ENCODE measurements at places on chromosomes 1 and 21.

DNA sequence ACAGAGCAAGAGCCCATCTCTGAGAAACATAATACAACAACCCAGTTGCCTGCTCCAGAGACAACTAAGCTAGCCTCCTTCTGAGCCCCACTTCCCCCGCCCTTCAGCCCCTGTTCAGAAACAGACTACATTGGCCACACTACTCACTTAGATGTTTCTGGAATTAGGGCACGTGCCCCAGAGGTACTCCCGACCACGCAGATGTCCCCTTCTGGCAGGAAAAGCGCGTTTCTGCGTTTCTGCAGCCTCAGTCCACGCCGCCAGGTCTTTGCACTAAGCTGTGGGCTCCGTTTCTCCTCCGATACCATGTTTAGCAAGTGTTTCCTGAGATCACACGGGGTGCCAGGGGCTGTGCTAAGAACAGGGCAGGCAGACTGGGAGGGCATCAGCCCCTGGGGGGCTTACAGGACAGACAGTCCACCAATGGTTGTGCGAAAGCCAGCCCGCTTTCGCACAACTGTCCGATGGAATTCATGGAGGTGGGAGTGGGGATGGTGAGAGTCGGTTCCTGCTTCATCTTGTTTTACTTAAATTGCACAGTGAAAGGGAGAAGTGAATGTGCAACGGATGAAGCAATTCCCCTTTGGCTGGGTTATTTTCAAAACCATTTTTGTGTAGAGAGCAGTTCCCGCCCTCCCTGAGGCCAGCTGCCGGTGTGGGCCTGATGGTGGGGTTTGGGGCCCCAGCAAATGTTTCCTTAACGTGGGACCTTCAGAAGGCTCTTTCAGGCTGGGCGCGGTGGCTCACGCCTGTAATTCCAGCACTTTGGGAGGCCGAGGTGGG lies 2.7 kb downstream of the PIK3CD start:
- no peak for DNase-seq
- peak overlapping the region; percentile 97 for H3K27ac ChIP-seq
- no peaks in the 10 kb centered on the region for H3K27me3 ChIP-seq
- peak overlapping the region; percentile 95 for H3K4me3 ChIP-seq
- peaks cover 69% of the 10 kb centered on the region for H3K4me1 ChIP-seq

DNA sequence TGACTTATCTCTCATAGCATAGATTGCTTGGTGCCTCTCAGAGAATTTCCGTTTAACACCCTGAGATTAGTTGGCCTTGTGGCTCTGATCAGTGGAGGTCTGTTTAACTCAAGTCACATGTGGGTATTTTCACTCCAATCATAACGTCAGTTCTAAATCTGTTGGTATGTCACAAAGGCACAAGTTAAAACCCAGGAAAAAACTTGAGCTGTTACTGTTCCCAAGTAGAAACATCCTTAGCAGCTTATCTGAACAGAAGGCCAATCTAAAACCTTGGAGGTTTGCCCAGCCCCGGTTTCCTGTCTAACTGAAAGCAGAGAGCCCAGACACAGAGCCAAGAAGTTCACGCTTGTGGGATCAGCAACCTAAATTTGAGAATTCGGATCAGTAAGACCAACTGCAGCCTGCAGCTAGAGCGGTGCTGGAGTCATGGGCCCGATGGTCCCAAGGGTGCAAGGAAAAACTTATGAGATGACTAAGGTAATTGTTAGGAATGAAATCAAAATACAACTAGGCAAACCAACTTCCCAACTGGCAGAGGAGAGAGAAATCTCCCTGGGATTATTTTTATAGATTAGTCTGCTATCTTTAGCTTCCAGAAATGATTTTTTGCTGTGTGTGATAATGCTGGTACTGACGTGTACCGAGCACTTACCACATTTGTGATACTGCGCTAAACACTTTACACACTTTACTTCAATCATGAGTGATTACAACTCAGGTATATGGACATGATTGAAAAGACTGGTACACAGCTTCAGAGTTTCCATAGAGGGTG lies 90.2 kb upstream of the C1orf21 start:
- DNase-seq = no peak
- no peak overlapping the region for H3K4me3 ChIP-seq
- H3K27ac ChIP-seq = no peak overlapping the region
- H3K27me3 ChIP-seq = peaks cover 8% of the 10 kb centered on the region

- H3K4me1 ChIP-seq = no peaks in the 10 kb centered on the region
- no peak for DNase-seq
- H3K27ac ChIP-seq = no peak overlapping the region
- peaks cover 2% of the 10 kb centered on the region for H3K27me3 ChIP-seq
Measured at GRCh38 chr1:22412932-22413727, 38.5 kb upstream of the ZBTB40 start.

GRCh38 chr1:41670217-41670957 lies 185.9 kb upstream of the EDN2 start:
- H3K4me1 ChIP-seq = peaks cover 97% of the 10 kb centered on the region
- H3K27ac ChIP-seq = peak overlapping the region; percentile 82
- H3K4me3 ChIP-seq = peak overlapping the region; percentile 50

GRCh38 chr1:219959540-219960203 lies 31.3 kb upstream of the SLC30A10 start:
- no peaks in the 10 kb centered on the region for H3K36me3 ChIP-seq
- no peak overlapping the region for H3K27ac ChIP-seq
- no peak for DNase-seq
- no peak overlapping the region for H3K4me3 ChIP-seq

DNA sequence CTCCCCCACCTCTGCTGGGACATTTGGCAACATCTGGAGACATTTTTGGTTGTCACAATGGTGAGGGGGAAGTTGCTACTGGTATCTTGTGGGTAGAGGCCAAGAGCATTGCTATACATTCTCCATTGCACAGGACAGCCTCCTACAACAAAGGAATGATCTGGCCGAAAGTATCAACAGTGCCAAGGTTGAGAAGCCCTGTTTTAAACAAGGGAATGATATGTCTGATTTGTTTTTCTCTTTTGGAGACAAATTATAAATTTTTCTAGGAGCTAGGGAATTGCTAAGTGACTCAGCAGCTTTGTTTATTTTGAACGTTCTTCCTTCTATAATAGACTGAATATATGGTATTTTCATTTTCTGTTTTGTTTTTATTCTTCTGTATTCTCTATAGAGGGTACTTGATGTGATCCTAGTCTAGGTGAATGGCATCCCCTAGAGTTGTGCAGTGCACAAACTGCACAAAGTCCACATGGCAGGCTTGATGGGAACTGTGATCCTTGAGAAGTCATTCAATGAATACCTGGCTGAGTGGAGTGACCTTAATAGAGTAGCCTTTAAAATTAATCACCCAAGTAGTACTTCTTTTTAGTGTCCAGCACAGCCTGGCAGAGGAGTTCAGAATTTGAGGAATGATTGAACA lies 288.6 kb upstream of the USP24 start:
- no peak overlapping the region for H3K27ac ChIP-seq
- no peaks in the 10 kb centered on the region for H3K4me1 ChIP-seq
- H3K36me3 ChIP-seq = no peaks in the 10 kb centered on the region
- peaks cover 10% of the 10 kb centered on the region for H3K27me3 ChIP-seq

DNA sequence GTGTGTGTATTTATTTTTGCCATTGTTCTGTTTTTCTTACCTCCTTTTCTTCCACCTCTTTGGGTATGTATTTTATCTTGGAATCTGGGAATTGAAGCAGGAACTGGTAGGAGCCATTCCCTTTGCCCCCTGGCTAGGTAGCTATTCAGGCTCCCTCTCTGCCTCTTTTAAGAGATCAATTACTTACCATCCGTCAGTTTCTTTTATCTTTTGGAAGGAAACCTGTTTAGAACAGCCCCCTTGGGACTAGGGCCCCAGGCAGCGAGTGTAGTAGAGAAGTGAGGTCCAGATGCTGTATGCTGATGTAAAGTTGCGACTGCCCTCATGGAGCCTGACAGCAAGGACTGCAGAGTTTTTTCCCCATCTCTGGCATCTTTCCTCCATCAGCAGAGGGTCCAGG lies 41.6 kb downstream of the KIRREL1 start:
- no peaks in the 10 kb centered on the region for H3K36me3 ChIP-seq
- no peak overlapping the region for H3K27ac ChIP-seq
- peaks cover 2% of the 10 kb centered on the region for H3K27me3 ChIP-seq
- DNase-seq = no peak
- H3K4me1 ChIP-seq = no peaks in the 10 kb centered on the region

DNA sequence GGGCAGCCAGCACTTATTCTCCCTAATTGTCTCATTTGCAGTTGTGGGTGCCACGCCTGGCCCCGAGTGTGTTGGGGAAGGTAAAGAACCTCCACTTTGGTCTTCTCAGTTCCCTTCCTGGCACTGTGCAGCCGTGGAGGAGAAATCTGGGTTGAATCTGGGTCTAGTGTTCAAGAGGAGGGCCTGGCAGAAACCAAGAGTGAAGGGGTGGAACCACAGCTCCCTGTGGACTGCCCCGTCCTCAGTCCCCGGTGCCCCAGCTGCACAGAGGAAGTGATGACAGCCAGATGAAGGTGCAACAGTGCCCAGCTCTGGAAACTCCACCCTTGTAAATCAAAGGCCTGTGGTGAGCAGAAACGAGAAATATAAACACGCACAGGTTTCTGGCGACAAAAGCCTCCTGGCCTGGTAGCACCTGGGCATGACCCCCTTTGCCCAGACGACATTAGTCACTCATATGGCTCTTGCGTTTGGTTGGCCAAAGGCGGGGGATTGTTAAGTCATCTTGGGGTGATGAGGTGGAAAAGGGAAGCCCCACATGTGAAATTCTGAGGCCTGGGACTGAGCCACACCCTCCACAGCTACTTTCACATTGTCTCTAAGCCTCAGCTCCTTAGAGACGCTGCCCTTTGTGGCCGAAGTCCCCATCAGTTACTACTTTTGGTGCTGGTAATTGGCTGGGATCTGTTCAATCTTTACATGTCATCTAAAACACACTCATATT lies 4.2 kb upstream of the ECE1 start:
- peaks cover 16% of the 10 kb centered on the region for H3K36me3 ChIP-seq
- H3K4me1 ChIP-seq = peaks cover 80% of the 10 kb centered on the region
- peak; percentile 79 for DNase-seq
- H3K27ac ChIP-seq = peak overlapping the region; percentile 95
- H3K4me3 ChIP-seq = peak overlapping the region; percentile 76
- H3K27me3 ChIP-seq = no peaks in the 10 kb centered on the region

DNA sequence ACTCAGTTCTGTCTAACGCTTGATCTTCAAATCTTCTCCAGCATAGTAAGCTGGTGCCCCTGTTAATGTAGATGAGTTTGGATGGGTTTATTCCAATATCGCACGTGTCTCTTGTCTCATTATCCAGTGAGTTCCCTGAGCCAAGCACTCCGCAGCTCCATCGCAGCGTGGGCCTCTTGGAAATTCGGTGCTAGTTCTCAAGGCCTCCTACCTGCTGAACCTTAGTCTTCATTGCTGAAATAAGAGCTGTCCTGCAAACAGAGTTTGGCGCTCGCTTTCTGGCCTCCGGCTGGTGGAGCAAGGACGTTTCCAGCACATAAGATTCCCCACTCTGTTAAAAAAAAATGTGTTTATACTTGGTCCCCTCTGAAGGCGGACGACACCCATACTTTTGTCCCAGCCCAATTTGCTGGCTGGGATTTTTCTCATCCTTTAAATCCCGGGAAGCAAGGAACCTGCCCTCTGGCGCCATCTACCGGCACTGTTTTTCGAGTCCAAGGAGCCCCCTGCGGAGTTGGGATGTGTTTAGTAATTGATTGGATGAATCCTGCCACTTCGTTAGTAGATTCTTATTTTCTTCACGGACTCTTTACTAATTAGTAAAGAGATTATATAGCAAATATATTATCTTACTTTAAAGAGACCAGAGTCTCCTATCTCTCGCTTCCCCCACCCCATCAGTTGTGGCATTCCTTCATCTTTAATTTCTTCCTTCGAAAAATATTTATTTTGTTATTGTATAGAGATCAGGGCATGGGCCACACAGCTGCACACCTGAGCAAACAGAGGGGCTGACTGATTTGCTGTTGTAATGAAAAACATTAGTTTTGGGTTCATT lies 14.7 kb downstream of the JUN start:
- peaks cover 4% of the 10 kb centered on the region for H3K27me3 ChIP-seq
- H3K4me1 ChIP-seq = peaks cover 15% of the 10 kb centered on the region
- peaks cover 1% of the 10 kb centered on the region for H3K36me3 ChIP-seq
- no peak overlapping the region for H3K4me3 ChIP-seq

GRCh38 chr1:155978973-155979429 lies 654 bp upstream of the ARHGEF2 start:
- H3K36me3 ChIP-seq = peaks cover 37% of the 10 kb centered on the region
- H3K4me3 ChIP-seq = peak overlapping the region; percentile 92
- DNase-seq = peak; percentile 5
- H3K27ac ChIP-seq = peak overlapping the region; percentile 95

- H3K4me1 ChIP-seq = no peaks in the 10 kb centered on the region
- H3K36me3 ChIP-seq = no peaks in the 10 kb centered on the region
- H3K27me3 ChIP-seq = peaks cover 7% of the 10 kb centered on the region
- no peak for DNase-seq
- no peak overlapping the region for H3K27ac ChIP-seq
- H3K4me3 ChIP-seq = no peak overlapping the region
Measured at GRCh38 chr1:226611301-226611700, 62.7 kb downstream of the STUM start.

GRCh38 chr1:109282952-109283747 lies at the start of gene PSRC1:
Gene PSRC1, minus strand, starts transcription at chr1:109283145.
- H3K36me3 ChIP-seq = peaks cover 2% of the 10 kb centered on the region
- peak; percentile 89 for DNase-seq
- H3K4me3 ChIP-seq = peak within 1 kb of the TSS; percentile 97
- H3K27ac ChIP-seq = peak within 1 kb of the TSS; percentile 81
- peaks cover 3% of the 10 kb centered on the region for H3K27me3 ChIP-seq

GRCh38 chr1:208793861-208794345 lies 549.7 kb upstream of the PLXNA2 start:
- H3K4me3 ChIP-seq = no peak overlapping the region
- no peak overlapping the region for H3K27ac ChIP-seq
- no peak for DNase-seq
- H3K27me3 ChIP-seq = no peaks in the 10 kb centered on the region

- no peaks in the 10 kb centered on the region for H3K4me1 ChIP-seq
- H3K27me3 ChIP-seq = peaks cover 9% of the 10 kb centered on the region
- H3K36me3 ChIP-seq = no peaks in the 10 kb centered on the region
- no peak overlapping the region for H3K4me3 ChIP-seq
- no peak for DNase-seq
Measured at GRCh38 chr1:30274976-30275621, 448.3 kb downstream of the MATN1 start.

DNA sequence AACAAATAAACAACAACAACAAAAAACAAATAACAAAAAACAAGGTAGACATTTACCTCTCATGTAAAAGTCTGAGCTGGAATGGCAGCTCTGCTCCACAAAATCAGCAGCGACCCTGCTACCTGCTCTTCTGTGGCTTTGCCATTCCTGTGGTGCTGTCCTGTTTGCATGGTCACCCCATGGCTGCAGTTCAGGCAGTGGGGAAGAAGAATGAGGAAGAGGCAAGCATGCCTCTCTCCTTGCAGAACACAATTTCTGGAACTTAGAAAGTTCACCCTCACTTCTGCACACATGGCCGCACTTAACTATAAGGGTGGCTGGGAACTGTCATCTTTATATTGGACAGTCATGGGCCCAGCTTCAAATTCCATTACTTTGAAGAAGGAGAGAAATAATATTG lies 84.8 kb upstream of the GNG12 start:
- H3K4me1 ChIP-seq = no peaks in the 10 kb centered on the region
- peaks cover 4% of the 10 kb centered on the region for H3K27me3 ChIP-seq
- DNase-seq = no peak
- no peak overlapping the region for H3K27ac ChIP-seq
- H3K4me3 ChIP-seq = no peak overlapping the region

- no peaks in the 10 kb centered on the region for H3K4me1 ChIP-seq
- no peaks in the 10 kb centered on the region for H3K36me3 ChIP-seq
- no peak overlapping the region for H3K4me3 ChIP-seq
- peaks cover 4% of the 10 kb centered on the region for H3K27me3 ChIP-seq
- no peak overlapping the region for H3K27ac ChIP-seq
Measured at GRCh38 chr1:110163591-110163990, 13.3 kb downstream of the SLC6A17 start.

- peak; percentile 61 for DNase-seq
- H3K4me3 ChIP-seq = peak overlapping the region; percentile 89
Measured at GRCh38 chr1:206634365-206635079, 814 bp upstream of the DYRK3 start.

Measured in activated T-helper 1 cell treated with anti-CD3 and anti-CD28 coated beads, Interleukin-12 subunit alpha, Interleukin-12 subunit beta, Interleukin-2, Interleukin-4 antibody, amounts not matched to agents 30 ng/mL and 10 ng/mL and 1 ng/mL, durations not matched to agents 14 hours and 24 hours and 36 hours (primary cell).